ENCODE measurements at places on chromosomes 3 and 15.

- no peak for DNase-seq
Observed at GRCh38 chr3:62718515-62719320, 156.5 kb downstream of the CADPS start.

- DNase-seq = no peak
Observed at GRCh38 chr15:52185151-52185561, 6.0 kb downstream of the GNB5 start.

GRCh38 chr3:71050538-71051258 lies 532.8 kb downstream of the FOXP1 start:
- no peak for DNase-seq

GRCh38 chr3:33093847-33094246 lies 3.1 kb downstream of the GLB1 start:
- DNase-seq = no peak

- no peak for DNase-seq
Observed at GRCh38 chr15:66216806-66217205, 36.7 kb downstream of the MEGF11 start.

GRCh38 chr3:3509665-3510064 lies 289.6 kb upstream of the LRRN1 start:
- DNase-seq = no peak

DNA sequence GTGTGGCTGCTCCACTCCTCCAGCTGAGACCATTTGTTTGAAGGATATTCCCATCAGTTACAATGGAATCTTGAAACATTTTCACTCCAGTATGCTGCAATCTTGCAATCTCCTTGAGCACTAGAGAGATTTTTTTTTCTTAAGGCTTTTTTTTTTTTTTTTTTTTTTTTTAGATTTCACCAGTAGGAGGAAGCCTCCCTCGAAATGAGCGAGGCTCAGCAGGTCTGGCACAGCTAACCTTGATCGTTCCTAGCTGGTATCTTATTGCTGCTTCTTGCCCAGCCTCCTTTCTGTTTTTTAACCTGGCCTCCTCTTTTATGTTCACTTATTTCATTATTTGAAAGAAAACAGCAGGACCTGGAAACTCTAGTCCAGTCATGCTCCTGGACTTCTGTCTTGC lies 48.1 kb downstream of the RAP2B start:
- DNase-seq = no peak

DNA sequence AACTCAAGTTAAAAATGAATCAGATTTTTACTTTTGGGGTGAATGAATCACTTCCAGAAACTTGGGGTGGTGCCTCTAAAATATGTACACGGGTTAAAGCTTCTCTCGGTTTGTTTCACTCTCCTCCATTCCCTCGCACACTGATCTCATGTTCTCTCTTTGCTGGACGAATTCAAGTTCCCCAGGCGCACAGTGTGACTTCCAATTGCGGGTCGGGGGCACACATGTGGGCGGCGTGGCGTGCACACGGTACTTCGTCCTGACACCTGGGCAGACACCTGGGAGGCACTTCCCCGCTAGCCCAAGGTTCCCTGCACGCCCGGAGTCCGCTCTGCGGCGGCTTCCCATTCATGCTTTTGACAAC lies 692 bp downstream of the SCAANT1 start:
- no peak for DNase-seq

GRCh38 chr15:69390575-69390974 lies 23.6 kb upstream of the KIF23 start:
- DNase-seq = no peak

DNA sequence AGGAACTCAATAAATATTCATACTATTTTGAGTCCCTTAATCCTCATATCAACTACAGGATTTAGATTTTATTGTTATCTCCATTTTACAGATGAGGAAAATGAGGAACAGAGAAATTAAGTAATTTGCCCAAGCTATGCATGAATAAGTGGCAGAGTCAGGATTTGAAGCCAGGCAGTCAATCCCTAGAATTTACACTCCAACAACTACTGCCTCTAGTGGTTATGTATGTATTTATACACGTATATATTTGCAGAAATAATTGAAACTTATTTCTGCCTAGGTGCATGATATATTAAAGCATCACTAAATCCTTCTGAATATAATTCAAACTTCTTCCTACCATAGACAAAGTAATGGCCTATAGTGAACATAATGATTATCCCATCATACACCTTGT lies 137.4 kb downstream of the SERPINI1 start:
- no peak for DNase-seq

GRCh38 chr3:44359146-44359751 lies 20.7 kb downstream of the TCAIM start:
- DNase-seq = no peak

DNA sequence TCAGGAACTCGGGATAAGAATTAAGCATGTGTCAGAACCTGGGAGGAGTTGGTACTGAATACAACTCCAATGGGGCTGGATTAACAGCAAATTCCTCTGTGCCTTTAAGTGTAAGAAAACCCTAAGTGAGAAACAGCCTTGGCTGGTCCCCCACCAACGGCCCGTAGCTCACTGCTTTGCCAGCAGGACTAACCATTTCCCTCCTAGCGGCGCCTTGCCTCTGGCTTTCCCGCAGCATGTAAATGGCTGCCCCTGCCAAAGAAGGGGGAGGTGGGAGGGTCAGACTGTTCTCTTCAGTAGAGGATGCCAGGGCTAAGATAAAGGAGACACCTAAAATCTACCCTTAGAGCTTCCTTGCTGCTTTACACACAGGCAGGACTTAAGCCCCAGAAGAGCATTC lies 51.0 kb upstream of the SH3GL3 start:
- no peak for DNase-seq

DNA sequence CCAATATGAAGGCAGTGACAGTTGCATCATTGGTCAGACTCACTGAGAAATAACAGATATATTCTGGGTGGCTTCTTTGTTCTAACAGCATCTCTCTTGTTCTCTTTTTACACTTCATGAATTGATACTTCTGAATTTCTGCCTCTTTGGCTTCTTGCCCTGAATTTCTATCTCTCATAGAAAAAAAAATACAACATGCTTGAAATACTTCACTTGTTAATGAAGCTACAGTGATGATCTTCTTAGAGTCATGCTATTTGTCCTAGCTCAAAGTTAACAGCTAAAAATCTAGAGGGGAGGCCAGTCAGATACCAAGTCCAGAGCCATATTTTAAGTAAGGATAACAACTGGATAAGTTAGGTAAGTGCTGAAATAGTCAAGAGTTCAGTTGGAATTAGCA lies 597.2 kb upstream of the AGTR1 start:
- no peak for DNase-seq

- DNase-seq = no peak
Observed at GRCh38 chr3:16485395-16485992, 28.0 kb downstream of the RFTN1 start.

- DNase-seq = no peak
Observed at GRCh38 chr3:119177321-119177720, 3.9 kb downstream of the UPK1B start.

DNA sequence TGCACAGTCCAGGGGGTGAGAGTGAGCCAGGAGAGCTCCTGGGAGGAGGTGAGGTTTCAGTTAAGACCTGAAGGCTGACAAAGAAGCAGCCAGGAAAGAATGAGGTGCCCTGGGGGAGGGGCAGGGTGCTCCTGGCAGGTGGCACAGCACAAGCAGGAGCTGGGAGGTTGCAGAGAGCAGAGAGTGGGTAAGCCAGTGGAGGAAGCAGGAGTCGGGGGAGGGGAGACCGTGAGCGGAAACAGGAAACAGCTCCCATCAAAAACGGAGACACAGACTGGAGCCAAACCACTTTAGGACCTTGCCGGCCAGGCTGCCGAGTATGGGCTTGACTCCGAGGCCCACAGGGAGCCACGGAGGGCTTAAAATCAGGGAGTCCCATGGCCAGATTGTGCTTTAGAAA lies 12.1 kb upstream of the FBLN2 start:
- no peak for DNase-seq

GRCh38 chr3:16060358-16060852 lies 114.1 kb upstream of the GALNT15 start:
- DNase-seq = peak; percentile 96

- DNase-seq = no peak
Observed at GRCh38 chr15:101129851-101130380, 121.9 kb downstream of the CHSY1 start.

DNA sequence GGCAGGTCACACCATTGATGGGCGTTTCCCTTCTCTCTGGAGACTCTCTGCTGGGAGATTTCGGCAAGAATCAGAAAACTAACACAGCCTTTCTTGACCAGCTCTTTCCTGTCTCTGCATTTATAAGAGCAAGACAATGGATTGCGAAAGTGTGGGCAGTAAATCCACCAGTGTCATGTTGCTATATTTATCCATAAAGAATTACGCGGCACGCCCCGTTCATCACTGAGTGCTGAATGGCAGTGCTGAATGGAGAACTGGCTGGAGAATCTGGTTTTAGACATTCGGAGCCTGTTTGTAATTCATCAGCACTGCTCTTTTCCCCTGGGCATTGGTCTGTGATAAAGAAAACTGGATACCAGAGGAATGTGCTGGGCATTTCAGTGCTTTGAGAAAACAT lies 2.0 kb upstream of the CEMIP start:
- DNase-seq = peak; percentile 29

DNA sequence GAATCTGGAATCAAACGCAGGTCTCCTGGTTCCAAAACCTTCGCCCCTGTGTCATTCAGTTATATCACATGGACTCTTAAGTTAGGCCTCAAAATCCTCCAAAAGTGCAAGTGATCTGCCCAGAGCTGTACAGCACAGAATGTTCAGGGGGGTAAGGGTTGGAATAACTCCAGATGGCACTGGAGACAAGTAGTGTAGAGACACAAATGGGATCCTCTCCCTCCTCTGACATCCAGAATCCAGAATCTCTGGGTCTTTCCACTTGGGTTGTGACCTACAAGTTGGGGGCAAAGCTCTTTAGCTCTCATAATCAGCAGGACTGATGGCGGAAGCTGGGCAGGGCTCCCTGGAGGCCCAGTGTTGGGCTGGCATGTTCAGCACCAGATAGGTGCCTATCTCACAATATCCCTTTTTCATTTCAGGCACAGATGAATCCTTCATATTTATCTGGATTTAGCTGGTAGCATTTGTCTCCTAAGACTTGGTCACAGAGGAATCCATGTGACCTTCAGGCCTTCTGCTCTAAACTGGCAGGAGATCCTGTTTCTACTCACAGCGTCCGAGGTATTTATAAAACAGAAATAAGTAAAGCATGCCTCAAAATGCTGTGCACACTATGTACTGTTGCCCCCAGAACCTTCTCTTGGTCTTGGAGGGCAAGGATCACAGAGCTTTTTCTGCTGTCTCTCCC lies 15.4 kb downstream of the ABHD2 start:
- DNase-seq = no peak

GRCh38 chr3:113254171-113254947 lies 43.0 kb downstream of the BOC start:
- DNase-seq = no peak

GRCh38 chr3:126501054-126501453 lies 16.5 kb downstream of the UROC1 start:
- no peak for DNase-seq

- no peak for DNase-seq
Observed at GRCh38 chr3:127106053-127106452, 86.9 kb upstream of the PRR23E start.

- DNase-seq = no peak
Observed at GRCh38 chr3:37704064-37704463, 157.6 kb upstream of the CTDSPL start.

GRCh38 chr15:99445272-99445850 lies 120.4 kb upstream of the MEF2A start:
- no peak for DNase-seq

GRCh38 chr3:141538568-141539240 lies 51.9 kb downstream of the RASA2 start:
- no peak for DNase-seq

DNA sequence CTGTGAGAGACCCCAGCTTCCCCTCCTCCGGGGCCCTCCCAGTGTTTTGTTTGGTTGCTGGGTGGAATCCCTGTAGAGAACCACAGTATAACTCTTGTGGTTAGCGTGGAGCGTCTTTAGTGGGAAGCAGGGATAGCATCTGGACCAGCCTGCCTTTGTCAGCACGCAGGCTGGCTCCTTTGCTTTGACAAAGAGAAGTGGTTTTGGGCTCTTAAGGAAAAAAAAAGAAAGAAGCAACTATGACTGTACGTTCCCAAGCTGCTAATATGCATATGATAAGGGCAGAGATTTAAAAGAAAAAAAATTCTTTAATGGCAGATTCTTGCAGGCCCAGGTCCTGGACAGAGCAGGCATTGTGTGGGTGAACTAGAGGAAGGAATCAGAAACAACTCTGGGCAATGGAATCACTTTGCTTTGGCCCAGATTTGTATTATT lies 340.8 kb upstream of the CTDSPL start:
- no peak for DNase-seq

DNA sequence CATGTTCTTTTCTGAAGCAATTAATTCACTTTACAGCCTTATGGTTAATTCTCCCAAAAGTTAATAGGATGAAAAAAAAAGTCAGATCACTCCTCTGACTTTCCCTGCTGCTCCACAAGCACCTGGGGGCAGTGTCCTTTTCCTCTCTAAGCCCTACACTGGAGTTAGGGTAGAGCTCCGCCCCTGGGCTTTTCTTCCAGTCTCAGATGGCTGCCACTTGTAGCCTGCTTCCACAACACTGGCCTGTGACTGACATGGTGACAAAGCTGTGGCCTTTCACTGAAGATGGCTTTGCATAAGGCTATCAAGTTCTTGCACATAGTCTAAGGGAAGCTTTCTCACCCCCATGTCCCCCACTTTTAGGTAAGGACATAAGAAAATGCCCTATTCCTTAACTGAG lies 1.3 kb upstream of the MON1A start:
- no peak for DNase-seq

GRCh38 chr3:184338511-184338945 lies 1.1 kb downstream of the FAM131A start:
- DNase-seq = no peak

DNA sequence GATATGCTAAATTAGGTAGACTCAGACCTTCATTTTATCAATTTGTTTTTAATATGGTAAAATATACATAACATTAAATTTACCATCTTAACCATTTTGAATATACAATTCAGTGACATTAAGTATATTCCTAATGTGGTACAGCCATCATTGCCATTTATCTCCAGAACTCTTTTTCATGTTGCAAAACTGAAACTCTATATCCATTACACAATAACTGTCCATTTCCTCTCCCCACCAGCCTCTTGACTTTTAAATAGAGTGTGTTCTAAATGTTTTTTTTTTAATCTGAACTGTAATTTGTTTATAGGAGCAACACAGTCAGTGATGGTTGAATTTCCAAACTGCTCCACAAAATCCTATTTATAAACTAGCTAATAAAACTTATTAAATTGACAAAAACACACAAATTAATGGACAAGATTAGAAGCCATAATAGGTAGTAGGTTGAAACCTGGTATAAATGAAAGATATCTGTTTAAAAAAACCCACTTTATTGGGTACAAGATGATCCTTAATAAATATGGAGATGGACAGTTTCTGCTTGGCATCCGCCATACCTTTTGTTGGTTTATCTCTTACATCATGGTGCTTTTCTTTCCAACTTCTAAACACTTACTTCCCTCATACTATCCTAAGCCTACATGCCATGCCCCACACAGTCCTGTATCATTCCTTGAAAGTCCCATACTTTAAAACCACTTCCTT lies 142.4 kb downstream of the ZPLD1 start:
- DNase-seq = no peak

DNA sequence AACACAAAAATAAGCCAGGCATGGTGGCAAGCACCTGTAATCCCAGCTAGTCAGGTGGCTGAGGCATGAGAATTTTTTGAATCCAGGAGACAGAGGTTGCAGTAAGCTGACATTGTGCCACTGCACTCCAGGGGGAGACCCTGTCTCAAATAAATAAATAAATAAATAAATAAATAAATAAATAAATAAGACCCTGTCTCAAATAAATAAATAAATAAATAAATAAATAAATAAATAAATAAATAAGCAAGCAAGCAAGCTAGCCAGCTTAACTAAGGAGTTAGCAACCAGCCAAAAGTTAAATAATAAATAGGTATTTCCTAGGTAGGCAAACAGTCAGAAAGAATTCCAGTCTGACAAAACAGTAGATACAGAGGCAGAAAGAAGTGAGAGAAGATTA lies 123.9 kb downstream of the GALK2 start:
- DNase-seq = no peak

Measured in smooth muscle cell of the brain vasculature (primary cell).